Activated naive CD8-positive, alpha-beta T cell treated with anti-CD3 and anti-CD28 coated beads, Interleukin-2, amount 50 U/mL, for 16 hours (primary cell): ENCODE measurements at places on chromosomes 7 and 10.

- DNase-seq: no peak
Measured at GRCh38 chr10:20745556-20746375, 151.3 kb downstream of the NEBL start.

GRCh38 chr7:47635091-47636080 is 53.5 kb upstream of the TNS3 start:
- no peak for DNase-seq

DNA sequence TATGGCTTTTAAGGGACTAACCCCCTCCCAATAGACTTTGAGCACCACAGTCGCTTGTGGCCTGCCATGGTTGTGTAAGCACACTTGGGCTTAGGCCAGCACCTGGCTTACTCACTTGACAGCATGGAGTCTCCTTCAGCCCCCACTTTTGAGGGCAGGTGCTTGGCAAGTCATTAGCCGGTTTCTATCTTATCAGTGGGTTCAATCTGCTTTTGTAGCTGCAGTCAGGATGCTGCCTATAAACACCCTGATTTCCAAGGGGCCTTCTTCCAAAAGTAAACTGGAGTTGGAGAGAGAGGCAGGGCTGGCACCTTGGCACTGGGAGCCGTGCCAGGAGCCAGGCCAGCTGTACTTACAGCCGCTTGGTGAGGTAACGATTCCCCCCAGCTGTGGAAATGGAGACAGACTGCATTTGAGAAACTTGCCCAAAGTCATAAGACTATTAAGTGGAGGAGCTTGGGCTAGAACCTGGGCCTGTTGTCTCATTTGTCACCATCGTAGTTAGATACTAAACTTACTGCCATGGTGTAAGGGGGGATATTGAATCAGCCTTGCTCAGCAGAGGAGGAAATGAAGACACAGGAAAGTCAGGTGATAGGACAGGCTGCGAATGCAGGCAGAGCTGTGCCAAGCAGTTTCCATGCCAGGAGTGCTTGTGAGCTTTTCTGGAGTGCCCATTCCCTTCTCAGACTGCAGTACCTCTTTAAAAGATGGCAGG is 92.2 kb upstream of the EFCAB10 start:
- DNase-seq: no peak

DNA sequence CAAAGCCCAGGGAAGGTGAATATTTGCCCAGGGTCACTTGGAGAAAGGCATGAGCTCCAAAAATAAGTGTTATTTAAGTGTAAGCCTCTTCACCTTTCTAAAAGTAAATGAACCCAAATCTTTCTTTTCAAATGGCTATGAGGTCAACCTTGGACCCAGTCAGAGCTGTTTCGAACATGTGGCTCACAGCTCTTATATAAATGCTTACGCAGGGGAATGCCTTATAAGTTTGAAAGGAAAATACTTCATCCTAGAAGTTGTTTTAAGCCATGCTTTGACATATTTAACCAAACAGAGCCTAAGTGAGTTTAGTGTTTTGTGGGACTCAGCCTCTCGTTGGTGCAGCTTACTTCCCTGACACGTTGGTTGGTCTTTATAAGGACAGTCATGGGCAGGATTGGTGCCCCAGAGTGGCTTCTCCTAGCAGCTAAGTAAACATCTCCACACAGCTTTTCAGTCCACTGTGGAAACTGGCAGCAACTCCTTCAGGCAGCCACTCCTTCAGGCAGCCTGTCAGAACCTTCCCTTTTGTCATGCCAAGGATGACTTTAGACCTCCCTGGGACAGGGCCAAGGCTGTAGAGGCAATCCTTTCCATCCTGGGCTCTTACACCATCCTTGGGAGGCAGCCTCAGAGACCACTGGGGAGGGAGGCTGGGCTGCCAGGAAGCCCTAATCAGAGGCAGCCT is 43.6 kb downstream of the MINDY4 start:
- no peak for DNase-seq

DNA sequence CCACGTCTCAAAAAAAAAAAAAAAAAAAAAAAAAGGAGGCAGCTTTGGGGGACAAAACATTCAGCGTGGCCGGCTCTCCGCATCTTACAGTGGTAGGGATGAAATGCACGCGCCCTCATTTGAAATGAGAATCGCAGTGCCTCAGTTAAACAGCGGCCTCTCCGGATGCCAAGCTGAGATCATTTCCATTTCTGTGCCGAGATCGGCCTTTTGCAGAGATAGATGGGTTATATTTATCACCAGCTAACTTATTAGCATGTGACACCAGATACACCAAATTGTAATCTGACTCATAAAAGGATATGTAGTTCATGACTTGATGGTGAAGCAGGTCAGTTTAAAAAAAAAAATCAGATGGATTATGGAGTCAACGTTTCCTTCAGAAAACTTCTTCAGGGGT is 138.7 kb downstream of the CUX1 start:
- DNase-seq: no peak

DNA sequence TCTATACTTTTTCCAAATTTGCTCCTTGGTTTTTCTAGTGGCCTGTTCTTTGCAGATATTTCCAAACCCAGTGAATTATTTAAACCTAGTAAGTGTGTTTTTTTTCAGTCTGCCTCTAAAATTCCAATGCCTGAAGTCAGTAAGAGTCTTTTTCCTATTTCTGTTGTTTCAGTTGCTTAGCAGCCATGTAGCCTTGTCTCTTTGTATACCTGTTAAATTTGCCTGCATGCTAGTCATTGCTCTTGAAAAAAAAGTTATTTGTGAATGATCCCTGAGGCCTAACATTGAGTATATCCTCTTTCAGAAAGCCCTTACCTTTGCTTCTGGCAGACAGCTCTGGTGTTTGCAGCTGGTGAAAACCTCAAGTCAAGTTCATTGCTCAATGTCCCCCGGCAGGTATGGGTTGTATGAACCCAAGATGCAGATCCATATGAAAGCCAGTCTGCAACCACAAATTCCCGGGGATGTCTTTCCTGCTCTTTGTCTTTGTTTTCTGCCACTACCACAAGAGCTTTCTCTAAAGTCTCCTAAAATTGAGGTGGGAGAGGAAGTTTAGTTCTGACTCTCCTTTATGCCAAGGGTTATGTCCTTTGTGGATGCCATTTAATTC is 35.7 kb downstream of the CH25H start:
- DNase-seq: no peak

- DNase-seq: no peak
Measured at GRCh38 chr7:128948312-128948973, 10.7 kb downstream of the IRF5 start.

DNA sequence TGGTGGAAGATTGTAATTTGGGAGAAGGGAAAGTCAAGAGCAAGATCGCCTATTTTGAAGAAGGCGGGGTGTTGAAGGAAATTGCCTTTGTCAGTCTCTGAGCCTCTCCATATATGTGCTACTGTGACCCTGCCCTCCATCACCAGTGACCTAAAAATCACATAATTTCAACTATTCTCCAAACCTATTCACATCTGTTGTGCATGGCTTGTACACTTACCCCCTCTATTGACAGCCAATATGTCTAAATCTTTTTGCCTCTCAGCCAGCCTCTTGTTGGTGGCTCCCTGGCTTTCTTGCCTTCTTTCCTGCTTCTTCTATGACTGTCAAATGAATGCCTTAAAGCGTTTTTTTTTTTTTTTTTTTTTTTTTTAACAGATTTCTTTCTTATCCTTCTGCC is 295.6 kb downstream of the AUTS2 start:
- no peak for DNase-seq

DNA sequence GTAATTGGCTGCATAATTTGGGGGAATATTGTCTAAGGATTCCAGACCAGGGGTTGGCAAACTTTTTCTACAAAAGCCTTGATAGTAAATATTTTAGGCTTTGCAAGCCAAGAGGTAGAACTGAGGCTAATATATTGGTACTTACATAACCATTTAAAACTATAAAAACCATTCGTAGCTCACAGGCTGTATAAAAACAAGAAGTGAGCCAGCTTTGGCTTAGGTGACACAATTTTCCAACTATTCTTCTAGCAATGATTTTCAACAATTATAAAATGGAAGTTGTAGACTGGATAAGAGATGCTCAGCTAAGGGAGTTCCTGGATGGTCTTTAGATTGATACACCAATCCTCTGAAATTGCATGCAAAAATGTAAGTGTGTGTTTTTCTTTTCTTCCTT is 1.4 kb downstream of the GPR141 start:
- DNase-seq: no peak

- no peak for DNase-seq
Measured at GRCh38 chr10:14477408-14477710, 146.6 kb upstream of the FRMD4A start.

DNA sequence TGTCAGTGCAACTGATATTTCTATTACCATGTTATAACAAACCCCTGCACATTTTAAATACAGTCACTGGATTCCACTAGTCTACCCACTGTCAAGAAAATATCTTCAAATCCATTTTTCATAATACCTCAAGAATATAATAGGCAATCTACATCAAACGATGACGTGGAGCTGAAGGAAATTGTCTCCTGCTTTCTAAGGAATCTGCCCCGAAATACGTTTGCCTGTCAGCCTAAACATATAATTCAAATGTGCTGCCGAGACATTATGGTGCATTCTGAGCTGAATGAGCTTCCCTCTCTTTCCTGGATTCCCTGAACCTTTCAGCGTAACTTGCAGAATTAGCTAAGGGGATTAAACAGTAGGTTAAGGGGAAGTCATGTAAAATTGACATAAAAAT is 306.8 kb downstream of the SORCS1 start:
- no peak for DNase-seq

DNA sequence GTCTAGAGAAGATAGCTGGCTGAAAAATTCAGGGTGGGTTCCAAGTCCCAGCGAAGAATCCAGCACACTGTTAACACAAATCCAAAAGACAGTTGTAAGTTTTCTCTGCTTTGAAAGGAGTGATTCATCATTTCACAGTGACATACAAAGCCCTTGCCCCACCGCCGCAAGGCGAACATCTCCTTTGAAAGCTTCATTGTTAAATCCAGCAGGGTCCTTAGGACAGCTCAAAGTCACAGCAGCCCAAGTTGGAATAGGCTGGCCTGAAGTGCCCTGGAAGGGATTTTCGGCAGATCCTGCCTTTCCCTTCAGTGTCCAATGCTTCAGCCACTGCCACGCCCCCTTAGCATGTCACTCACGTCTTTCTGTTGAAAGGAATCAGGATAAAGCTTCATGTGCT is 526.1 kb downstream of the CALN1 start:
- DNase-seq: no peak

DNA sequence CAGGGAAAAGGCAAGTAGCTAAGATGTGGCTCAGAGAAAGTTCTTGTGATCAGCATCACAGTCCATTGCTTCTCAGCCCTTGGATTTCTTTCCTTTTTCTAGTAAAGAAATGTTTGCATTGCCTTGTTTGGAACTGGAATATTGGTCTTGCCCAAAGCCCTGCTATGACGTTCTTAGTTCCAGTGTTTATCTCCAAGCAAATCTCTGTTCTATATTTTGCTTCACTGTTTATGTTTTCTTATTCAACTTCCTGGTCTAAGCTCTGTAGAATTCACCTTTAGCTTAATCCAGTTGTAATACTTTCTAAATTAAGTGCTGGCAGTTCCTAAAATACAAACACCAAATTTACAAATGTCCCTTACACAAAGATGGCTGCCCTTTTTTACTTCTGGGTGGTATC is 88.7 kb upstream of the ZNF438 start:
- no peak for DNase-seq

DNA sequence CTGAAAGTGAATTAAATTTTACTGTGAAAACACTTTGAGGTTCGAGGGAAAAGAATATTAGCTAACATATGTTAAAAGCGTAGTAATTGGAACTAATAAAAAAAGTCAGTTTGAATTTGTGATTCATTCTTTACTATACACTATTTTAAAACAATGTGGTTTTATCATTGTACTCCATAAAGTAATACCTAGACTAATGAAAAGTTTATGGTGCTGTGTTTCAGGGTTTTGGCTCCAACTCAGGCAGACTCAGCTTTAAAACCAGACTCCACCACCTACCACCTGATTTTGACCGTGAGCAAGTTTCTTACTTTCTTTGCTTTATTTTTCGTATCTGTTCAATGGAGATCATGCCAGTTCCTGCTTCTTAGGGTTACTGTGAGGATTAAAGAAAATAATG is 9.2 kb upstream of the PRTFDC1 start:
- DNase-seq: no peak

DNA sequence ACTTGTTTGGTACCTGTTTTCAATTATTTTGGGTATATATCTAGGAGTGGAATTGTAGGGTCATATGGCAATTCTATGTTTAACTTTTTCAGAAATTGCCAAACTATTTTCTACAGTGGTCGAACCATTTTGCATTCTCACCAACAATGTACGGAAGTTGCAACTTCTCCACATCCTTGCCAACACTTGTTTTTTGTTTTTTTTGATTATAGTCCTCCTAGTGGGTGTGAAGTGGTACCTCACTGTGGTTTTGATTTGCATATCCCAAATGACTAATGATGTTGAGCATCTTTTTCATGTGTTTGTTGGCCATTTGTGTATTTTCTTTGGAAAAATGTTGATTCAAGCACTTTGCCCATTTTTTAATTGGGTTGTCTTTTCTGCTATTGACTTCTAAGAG is 122.1 kb downstream of the RPS24 start:
- no peak for DNase-seq

- no peak for DNase-seq
Measured at GRCh38 chr10:1544209-1544673, 193.1 kb downstream of the ADARB2 start.

- DNase-seq: no peak
Measured at GRCh38 chr7:150412016-150412415, 32.9 kb downstream of the ZNF775 start.

- DNase-seq: no peak
Measured at GRCh38 chr7:116938678-116939077, 14.6 kb upstream of the ST7 start.
